ENCODE measurements at places on chromosomes 5 and 9.

- DNase-seq = no peak
These were observed 92.1 kb downstream of the VCAN start for GRCh38 chr5:83563631-83564030.

DNA sequence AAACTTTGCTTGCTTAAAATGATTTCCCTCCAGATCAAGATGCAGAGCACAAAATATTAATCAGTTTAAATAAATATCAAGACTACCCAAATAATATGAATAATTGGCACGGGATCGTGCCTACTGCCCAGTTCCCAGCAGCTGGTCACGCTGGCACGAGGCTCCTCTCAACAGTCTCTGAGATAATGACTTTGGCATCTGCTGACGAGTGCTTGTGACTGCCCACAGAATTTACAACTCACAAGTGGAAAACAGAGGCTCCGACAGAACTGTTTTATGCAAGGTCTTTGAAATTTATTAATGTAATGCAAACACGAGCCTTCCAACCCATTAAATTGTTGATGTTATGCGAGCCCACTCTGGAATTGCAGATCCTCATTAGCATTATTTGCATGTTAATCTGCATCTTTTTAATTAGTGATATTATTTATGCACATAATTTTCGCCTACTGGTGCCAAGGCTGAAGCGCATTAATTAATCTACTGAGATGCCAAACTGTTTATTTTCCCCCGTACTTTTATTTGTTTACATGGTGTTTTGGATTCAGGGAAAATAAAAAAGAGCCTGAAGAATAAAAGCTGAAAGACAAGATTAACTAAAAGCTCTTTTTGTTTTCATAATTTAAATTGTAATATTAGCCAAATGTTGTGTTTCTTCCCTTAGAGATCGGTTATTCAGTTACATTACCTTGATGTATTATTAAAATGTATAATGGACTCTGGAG, 369.3 kb upstream of the IRX1 start:
- no peak for DNase-seq

GRCh38 chr5:58440901-58441460, 18.9 kb downstream of the PLK2 start:
- DNase-seq = no peak

GRCh38 chr9:102506406-102506805, 488.7 kb upstream of the CYLC2 start:
- no peak for DNase-seq

GRCh38 chr5:114727358-114727757, 365.5 kb downstream of the KCNN2 start:
- no peak for DNase-seq

GRCh38 chr5:87242242-87242641, 25.4 kb upstream of the RASA1 start:
- DNase-seq = no peak

DNA sequence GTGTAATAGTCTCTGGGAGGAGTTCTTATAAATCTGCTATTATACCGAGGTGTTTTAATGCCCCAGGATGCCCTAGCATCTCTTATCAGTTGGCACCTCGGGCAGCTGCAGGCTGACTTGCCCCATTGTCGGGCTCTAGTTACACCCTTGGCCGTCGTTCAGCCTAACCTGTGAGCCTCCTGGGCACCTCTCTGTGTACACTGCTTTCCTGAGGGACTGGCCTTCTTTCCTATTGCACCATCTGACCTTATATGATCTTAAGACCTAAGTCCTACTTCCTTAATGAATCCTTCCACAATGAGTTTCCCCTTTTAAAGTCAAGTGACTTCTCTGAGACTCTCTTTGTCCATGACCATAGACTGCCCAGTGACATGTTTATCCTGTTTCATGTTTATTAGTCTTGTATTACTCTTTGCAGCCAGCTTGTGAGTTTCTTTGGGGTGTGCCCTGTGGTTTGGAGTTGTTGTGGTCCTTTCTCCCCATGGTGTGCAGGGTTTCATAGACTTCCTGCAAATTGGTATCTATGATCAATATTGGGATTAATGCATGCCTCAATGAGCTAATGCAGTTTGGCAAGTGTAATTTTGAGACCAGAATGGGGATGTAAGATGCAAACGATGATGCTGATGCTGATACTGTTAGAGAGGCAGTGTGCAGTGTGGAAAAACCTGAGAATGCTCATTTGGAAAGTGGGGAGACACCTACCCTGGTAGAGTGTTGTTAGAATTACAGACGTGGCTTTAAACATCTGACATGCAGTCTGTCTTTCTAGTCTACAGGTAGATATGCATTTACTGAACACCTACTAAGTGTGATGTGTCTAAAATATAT, 4.9 kb downstream of the DAPK1 start:
- DNase-seq = no peak

DNA sequence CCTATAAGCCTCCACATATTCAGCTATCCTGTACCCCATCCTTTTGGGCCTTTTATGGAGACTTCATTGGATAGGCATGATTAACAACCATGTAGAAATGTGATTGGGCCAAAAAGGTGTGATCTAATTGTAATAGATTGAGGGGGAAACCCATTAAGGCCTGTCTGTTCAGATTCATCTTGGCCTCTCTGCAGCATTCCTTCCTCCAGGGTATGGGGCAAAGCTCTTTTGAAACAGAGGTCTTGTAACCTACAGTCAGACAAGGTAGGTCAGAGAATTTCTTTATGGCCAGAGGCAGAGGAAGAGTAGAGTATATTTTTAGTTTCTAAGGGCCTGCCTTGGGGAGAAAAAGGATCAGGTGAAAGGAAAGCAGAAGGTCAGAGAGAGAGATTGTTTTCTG, 98.5 kb downstream of the INVS start:
- no peak for DNase-seq

DNA sequence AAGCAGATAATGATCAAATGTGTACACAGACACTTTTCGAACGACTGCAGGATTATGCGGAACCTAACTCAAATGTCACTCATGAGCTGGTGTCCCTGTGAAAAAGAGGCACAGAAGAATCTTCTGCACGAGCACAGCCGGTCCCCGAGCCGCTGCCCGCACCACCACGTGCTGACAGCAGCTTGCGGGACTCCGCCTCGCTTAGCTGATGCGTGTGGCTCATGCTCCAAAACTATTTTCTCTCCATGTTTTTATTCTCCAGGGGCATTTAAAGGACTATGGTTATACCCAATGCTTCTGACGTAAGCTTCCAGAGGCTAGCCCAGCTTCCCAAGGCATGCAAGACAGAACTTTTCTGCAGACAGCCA, 9.5 kb downstream of the SEC16A start:
- no peak for DNase-seq

Measured in stimulated activated CD8-positive, alpha-beta memory T cell treated with anti-CD3 and anti-CD28 coated beads, Interleukin-4, amount 100 ng/mL, for 1 hour (primary cell).